ENCODE measurements at places on chromosomes 13 and 19.
A peak's percentile ranks its signal among the peaks of the same experiment; 100 is the strongest.

- no peak for DNase-seq
These were observed 2.3 kb downstream of the CEACAM18 start for GRCh38 chr19:51480590-51480989.

DNA sequence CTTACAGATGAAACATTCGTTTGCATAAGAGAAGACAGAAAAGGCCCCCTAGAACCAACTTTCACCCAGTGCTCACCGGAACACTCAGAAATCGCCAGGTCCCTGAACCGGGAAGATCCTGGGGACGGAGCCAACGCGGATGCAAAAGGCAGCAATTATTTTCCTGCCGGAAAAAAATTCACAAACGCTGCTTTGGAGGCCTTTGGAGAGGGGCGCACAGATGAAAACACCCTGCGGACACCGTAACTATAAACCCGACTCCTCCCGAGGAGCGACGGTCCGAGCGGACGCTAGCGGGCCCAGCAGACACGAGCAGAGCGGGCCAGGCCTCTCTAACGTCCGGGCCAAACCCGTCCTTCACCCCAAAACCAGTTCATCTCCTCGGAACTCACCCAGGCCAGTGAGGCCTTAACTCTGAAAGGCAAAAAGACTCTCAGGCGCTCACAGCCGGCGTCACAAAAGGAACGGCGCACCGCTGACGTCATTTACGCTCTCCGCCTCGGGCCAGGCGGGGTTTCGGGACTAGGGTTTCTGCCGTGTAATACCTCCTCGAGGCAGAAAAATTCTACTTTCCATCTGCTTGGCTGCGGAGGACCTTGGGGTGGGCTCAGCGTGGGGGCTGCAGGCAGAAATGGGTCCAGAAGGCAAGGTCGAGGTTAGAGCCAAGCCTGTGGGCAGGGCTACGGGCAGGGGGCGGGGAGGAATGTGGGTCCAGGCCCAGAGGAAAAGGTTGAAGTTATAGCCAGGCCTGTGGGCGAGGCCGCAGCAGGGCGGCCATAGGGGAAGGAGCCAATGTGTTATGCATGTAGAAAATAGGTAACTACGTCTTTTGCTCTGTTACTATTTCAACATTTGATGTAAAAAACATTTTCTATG lies at the start of gene ZNF426:
TSS of gene ZNF426 (minus strand) at position 463 of the 876 bp plus-strand sequence. CDS start 2,413 bp downstream, outside the sequence.
- DNase-seq, result peak; percentile 83

DNA sequence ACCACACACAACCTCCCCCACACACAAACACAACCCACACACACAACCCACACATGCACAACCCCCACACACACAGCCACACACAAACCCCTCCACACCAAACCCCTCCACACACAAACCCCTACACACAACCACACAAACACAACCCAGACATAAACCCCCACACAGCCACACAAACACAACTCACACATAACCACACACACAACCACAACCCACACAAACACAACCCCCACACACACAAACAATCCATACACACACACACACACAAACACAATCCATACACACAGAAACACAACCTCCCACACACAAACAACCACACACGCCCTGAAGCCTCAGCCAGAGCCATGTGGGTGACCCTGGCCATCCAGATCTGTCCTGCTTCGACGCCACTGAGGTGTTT lies 30.0 kb upstream of the ISYNA1 start:
- DNase-seq, result no peak

- DNase-seq, result no peak
These were observed 21.4 kb downstream of the TEX29 start for GRCh38 chr13:111341886-111342285.

GRCh38 chr19:8517551-8518442 lies 3.8 kb upstream of the ZNF414 start:
- peak; percentile 75 for DNase-seq

DNA sequence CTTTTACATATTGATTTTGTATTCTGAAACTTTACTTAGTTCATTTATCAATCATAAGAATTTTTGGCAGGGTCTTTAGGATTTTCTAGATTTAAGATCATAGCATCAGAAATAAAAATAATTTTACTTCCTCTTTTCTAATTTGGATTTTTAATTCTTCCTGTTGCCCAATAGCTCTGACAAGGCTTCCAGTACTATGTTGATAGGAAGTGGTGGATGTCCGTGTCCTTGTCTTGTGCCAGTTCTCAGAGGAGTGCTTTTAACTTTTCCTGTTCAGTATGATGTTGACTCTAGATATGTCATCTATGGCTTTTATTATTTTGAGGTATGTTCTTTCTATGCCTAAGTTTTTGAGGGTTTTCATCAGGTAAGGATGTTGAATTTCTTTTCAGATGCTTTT lies 7.7 kb upstream of the KIR2DL4 start:
- no peak for DNase-seq

DNA sequence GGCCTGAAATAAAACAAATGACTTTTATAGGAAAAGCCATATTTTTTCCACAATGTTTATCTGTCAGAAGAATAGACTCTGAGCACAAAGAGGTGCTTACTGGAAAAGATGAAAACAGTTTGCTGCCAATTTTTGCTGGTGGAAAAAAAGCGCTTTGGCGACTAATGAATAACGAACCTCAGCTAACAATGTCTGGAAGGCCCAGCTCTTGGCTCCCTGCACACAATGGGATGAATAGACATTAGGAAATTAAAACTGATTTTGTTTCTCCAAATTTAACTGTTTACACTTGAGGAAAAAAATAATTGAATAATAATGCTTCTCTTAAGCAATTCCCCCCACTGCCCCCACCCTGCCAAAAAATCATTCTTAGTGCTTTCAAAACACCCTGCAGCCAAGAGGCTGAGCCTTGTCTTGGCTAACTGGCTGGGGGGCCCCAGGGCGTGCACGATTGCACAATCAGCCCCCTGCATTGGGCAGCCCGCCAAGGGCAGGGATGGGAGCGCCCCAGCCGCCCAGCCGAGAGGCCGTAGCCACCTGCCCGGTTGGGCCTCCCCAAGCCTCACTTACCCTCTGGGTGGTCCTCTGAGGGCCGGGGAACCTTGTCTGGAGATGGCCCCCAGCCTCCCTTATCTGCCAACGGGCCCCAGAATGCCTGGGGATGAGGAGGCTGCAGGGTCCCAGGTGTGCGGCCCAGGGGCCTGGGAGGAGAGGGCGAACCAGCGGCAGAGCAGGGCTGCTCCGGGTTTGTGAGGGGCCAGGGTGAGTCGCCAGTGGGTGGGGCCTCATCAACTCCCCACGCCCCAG lies 16.8 kb downstream of the CEBPG start:
- no peak for DNase-seq

- no peak for DNase-seq
These were observed 96.8 kb downstream of the ATP8A2 start for GRCh38 chr13:25468325-25469168.

- DNase-seq, result no peak
These were observed 66.6 kb downstream of the GADD45B start for GRCh38 chr19:2542341-2543069.

GRCh38 chr19:15680478-15681322 lies 7.8 kb downstream of the CYP4F12 start:
- DNase-seq, result no peak

GRCh38 chr19:1474765-1475351 lies 4.2 kb downstream of the C19orf25 start:
- no peak for DNase-seq

DNA sequence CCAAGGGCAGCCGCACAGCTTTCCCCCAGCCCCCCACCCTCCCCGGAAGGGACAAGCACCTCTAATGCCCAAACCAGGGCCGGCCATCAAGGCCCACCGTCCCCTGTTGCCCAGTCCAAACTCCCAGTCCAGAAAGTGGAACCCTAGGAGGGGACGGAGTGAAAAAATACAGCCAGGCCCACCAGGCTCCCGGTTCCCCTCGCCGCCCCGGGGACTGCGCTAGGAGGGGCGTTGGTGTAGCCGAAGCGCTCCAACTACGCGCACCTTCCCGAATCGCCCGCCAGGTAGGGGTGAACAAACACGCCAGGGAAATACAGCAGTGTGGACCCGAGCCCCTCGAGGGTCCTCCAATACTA lies 1.3 kb downstream of the KLF16 start:
- DNase-seq, result no peak

DNA sequence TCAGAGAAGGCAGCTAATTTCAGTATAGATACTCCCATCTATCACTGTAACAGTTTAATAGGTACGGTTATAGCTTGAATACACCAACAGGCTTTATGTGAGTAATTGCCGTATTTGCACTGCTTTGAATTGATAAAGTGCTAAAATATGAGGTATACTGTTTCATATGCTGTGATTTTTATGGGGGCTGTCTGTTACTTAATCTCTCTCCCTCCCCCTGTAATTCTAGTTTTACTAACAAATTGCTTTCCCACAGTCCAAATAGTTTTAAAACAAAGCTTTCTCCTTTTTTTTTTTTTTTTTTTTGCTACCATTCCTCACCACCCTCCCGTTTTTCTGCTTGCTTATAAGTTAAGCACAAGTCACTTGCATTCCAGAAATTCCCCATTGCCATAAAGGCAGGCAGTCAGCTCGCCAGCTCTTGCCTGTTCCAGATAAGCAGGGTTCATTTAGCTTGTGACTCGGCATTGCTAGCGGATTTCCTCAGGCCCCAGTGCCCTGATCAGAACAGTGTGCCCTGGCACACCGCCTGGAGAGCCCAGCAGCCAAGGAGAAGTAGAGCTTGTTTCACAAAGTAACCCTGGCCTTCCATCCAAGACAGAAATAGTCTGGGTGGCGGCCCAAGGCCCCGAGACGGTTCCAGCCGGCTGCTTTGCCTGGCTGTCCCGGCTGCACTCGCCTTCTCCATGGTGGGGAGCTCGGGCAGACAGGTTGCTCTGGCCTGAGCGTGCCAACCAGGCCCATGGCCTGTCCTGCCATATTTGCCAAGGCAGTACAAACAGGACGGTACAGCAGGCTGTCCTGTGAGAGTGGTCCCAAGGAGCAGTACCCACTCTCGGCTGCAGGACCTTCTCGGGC lies 43.5 kb upstream of the NPAS1 start:
- DNase-seq, result no peak

DNA sequence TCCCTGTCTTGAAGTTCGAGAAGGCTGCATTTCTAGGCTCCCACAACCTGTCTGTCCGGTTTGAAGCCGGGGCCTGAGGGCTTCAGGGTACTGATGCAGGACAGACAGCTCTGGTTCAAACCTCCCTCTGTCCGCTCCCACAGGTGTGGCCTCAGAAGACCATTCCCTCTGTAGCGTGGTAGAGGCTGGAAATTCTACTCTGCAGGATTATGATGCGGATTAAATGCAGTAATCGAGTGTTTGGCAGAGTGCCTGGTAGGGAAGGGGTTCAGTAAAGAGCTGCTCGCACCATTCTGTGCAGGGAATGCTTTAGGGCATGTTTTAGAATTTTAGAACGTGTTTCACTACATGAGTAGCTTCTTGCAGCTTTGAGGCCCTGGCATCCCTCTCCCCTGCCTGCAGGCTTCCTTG lies 30.5 kb downstream of the PPP1R37 start:
- DNase-seq, result no peak

DNA sequence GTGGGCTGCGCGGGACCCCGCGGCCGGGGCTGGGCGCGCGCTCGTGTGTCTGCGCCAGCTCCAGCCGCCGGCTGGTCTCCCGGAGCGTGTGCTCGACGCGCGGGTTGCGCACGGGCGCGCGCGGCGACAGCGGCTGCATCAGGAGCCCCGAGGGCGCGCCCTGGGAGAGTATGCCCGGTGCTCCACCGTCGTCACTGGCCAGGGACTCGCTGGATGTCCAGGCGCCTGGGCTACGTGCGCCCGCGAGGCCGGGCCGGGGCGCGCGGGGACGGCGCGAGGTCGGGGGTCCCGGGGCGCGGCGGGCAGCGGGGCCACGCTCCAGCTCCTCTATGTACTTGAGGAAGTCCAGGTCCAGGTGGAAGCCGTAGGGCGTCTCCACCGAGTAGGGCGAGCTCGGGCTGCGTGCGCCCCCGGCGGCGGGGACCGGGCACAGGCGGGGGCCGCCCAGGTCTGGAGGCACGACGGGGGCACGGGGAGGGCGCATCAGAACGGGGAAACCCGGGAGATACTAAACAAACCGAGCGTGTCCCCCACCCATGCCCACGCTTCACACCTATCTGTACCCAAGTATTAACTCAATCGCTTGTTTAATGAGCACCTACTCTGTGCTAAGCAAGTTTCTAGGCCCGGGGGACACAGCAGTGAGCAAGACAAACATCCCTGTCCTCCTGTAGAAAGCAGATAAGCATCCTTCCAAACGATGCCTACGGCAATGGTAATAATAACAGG lies 7.6 kb downstream of the KANK3 start:
- no peak for DNase-seq

DNA sequence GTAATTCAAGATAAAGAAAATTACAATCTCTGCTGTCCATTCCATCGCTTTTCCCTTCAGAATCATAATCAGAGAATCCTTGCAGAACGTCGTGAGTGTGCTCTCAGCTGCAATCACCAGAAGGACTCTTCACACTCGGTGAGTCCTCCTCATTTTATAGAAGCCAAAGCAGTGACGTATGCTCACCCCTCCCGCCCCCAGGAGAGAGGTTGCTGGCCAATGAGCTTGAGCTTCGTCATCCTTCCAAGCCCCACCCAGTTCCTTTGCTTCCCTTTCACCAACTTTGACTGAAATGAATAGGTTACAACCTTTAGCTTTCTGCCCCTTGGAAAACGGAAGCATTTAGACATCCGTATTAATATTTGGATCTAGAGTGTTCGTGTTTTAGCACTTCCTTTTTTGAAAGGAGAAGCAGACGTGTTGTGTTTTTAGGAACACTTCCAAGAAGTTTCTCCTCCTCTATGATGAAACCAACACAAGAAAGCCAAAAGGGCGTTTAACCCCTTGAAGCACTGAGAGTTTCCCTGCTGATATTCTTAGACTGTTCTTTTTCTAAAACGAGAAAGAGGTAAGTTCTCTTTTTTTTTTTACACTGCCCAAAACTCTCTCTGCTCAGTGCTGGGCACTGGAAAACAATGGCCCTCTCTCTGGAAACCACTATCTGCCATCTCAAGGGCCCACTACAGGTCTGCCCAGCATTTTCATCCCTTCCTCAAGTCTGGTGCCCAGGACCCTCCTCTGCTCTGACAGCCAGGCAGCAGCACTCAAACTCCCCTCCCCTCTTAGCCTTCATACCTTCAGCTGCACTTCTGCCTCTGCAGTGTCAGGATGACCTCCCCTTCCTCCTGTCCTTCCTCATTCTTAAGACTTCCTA lies 44.3 kb upstream of the CEACAM21 start:
- DNase-seq, result peak; percentile 89

DNA sequence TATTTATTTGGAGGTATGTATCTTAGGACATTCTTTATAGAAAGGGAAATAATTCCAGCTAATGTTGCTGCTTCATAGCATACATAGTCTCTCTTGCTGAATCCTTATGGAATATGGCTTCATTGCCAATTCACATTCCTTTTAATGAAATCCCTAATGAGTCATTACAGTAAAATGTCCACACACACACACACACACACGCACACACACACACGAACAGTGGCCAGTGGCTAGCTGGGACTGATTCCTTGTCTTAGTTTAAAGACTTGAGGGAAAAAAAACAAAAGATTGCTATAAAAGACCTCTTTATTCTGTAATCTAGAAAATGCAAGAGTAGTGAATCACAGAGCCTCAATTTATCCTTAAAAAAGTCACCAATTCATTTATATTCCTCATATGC lies 301.6 kb downstream of the SLITRK6 start:
- DNase-seq, result no peak

DNA sequence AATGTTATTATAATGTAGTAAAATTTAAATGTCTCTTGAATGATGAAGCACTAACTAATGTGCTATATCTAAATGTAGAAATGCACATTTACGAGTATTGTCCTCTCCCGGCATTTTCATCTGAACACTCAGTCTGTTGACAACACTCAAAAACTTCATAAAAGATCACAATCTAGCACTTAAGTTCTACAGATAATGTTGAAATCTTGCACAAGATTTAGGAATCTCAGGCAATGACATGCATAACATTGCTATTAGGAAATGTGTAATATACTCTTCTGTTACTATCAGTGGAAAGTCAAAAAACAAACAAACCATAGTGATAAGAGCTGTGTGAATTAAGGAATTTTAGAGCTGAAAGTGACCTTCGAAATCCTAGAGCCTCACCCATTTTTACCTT lies 37.5 kb upstream of the XPO4 start:
- no peak for DNase-seq

Data from CD4-positive, alpha-beta T cell treated with Interleukin-2 at 100 ng/mL for 4 hours (primary cell).